GM12878 (cell line): ENCODE measurements at places on chromosomes 1 and 21. TPM values are rescaled to one million over a fixed set of nuclear protein-coding genes. Genes with fewer than 3 reads are reported as not detected.

The RGS7 gene
- not detected in 2 replicates for total RNA-seq

The RPTN gene
- not detected in 2 replicates for total RNA-seq

The SLAMF6 gene
- total RNA-seq: 30.4 and 30.8 TPM in 2 replicates

DNA sequence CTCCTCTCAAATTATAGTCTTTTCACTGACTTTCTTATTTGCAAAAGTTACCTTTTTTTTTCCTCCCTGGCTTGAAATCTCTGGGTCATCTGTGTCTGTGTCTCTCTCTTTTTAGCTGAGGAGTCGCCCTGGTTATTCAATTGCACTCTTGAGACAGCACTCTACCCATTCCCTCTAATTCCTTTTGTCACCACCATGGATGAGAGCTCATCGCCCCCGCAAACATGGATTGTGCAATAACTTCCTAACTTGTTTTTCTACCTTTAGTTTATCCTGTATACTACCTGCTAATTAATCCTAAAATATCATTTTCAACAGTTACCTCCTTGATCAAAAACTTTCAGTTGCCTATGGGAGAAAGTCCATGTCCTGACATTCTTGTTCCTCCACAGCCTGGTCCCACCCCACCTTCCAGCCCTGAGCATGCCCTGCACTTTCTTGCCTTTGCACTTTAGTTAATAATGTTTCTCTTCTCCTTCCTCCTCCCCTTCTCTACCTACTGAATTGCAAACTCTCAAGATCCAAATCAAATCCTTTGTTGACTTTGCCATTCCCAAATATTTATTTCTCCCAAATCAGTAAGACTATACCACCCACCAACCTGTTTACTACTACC, 110.4 kb upstream of the MAGI3 start:
- no peaks in the 10 kb centered on the region for H3K27me3 ChIP-seq
- no peaks in the 10 kb centered on the region for H3K4me1 ChIP-seq
- no peaks in the 10 kb centered on the region for H3K36me3 ChIP-seq
- DNase-seq: no peak
- no peak overlapping the region for H3K27ac ChIP-seq
- no peak overlapping the region for H3K4me3 ChIP-seq
